ENCODE measurements at places on chromosomes 16 and 17.

- DNase-seq = no peak
Observed at GRCh38 chr16:4461250-4462085, 13.0 kb downstream of the NMRAL1 start.

- no peak for DNase-seq
Observed at GRCh38 chr16:3798838-3799237, 81.5 kb upstream of the TRAP1 start.

DNA sequence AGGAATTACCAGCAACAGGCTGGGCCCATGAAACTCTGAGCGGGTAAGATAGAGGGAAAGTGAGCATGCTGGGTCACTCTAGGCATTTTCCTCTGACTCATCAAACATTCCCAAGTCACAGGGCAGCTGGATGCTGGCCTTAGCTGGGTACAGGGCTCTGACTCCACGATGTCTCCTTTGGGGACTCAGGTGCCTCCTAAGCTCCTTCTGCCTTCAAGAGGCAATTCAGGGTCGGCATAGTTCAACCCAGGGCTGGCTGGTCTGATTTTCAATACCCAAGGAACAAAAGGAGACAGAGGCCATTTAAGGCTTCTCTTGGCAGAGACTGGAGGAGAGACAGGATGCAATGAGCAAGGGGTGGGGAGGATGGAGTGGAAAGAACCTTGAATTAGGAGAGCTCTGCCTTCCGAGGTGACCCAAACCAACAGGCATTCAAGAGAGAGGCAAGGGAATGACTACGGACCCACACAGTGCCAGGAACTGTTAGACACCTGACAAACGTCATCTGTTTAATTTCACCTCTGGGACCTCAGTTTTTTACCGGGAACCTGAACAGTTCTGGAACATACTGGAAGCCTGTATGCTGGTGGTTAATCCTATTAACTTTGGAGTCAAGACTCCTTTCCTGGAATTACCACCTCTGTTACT lies 910 bp downstream of the WBP2 start:
- no peak for DNase-seq

DNA sequence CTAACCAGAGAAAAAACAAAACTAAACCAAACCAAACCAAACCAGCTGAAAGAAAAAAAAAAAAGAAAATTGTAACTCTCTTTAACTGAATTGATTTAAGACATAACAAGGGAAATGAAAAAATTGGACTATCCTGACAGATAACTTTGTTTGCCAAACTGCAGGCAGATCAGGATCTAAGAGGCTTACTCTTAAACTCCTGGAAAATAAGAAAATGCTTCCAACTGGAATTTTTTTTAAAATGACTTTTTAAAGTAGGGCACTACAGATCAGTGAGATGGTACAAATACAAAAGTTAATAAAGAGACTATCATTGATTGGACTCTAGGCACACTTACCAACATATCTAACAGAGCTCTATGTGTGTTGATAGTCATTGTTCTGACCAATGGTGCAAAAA lies 125.5 kb upstream of the KCNJ16 start:
- no peak for DNase-seq

GRCh38 chr17:17361867-17362539 lies 58.8 kb downstream of the NT5M start:
- DNase-seq = no peak
